ENCODE measurements at places on chromosomes 12 and 14.

- no peak overlapping the region for H3K27ac ChIP-seq
- no peaks in the 10 kb centered on the region for H3K27me3 ChIP-seq
- H3K36me3 ChIP-seq = no peaks in the 10 kb centered on the region
- H3K4me1 ChIP-seq = peaks cover 29% of the 10 kb centered on the region
Observed at GRCh38 chr14:68359837-68360552, 432.9 kb downstream of the ZFP36L1 start.

GRCh38 chr12:88753066-88753465 is 172.8 kb upstream of the KITLG start:
- H3K27ac ChIP-seq = no peak overlapping the region
- H3K27me3 ChIP-seq = no peaks in the 10 kb centered on the region
- no peaks in the 10 kb centered on the region for H3K4me1 ChIP-seq

DNA sequence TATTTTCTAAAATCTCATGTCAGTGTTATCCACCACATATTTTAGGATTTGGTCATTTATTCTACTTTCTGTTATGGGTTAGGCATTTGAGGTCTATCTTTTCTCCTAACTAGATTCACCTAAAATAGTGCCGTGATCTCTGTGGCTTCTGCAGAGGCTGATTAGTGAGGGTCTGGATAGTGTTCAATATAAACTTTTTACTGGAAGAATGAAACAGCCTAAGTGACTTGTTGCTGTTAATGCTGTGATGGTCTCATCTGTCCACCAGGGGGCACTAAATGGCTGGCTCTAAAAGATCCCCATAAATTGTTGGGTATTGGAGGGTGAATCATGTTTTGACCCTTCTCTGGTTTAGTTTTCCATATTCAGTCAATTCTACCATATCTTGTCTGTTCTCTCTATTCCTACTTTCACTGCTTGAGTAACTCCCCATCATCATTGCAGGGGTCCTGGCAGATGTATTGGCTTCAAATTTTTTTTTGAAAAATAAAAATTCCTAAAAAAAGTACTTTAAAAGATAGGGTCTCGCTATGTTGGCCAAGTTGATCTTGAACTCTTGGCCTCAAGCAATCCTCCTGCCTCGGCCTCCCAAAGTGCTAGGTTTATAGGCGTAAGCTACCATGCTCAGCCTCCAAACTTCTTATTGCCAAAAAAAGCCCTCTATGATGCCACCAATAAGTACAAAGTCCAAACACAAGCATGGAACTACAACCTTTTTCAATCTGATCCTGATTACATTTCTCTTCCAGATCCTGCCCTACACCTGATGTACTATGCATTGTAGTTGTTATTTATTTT is 6.9 kb downstream of the PABPN1 start:
- H3K36me3 ChIP-seq = peaks cover 19% of the 10 kb centered on the region
- no peak overlapping the region for H3K27ac ChIP-seq
- H3K27me3 ChIP-seq = no peaks in the 10 kb centered on the region
- peaks cover 4% of the 10 kb centered on the region for H3K4me1 ChIP-seq
- peak; percentile 79 for DNase-seq

DNA sequence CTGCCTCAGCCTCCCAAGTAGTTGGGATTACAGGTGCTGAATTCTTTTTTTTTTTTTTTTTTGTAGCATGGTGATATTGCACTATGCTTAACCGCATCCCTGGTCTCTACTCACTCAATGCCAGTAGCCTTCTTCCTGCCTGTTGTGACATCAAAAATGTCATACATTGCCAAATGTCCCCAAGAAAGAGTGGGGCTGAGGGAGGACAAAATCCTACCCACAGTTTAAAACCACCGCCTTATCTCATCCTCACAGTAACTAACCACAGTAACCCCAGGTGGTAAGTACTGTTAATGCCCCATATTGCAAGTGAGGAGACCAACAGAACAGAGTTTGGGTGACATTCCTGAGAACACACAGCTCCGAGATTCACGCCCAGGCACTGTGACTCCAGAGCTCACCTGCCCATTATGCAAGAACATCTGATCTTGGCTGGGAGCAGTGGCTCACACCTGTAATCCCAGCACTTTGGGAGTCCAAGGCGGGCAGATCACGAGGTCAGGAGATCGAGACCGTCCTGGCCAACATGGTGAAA is 19.6 kb downstream of the MORN3 start:
- no peaks in the 10 kb centered on the region for H3K27me3 ChIP-seq
- H3K36me3 ChIP-seq = no peaks in the 10 kb centered on the region

DNA sequence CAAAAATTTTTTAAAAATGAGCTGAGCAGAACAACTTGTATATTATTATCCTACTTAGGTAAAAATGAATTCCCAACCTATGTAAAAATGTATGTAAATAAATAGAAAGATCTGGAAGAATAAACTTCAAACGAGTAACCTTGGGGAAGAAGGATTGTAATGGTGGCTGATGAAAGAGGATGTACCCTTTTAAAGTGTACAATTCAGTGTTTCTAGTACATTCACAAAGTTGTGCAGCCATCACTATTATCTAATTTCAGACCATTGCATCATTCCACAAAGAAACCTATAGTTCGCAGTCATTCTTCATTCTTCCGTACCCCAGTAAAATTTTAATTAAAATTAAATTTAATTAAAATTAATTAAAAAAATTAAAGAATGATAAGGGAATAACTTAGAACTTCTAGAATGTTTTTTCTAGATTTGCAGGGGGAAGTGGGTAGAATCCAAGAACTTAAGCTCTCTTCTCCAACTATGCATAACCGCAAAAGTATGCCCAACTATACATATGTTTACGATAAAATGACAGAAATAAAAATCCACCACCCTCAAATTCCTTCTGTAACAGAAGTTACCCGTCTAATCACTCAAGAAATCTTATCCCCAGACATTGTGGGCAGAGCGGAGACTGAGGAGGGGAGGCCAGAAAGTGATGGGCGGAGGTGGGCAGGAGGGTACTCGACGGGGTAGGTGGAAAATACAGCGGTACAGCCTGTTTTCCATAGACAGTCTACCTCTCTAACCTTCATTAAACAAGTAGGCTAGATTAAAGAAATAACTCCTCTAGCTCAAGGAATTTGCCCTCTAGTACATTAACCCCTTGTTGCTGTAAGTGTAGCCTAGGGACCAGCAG is 921 bp downstream of the DEPDC4 start:
- no peaks in the 10 kb centered on the region for H3K27me3 ChIP-seq
- peak overlapping the region; percentile 92 for H3K4me3 ChIP-seq
- no peak overlapping the region for H3K27ac ChIP-seq
- no peaks in the 10 kb centered on the region for H3K36me3 ChIP-seq
- no peak for DNase-seq

- no peak overlapping the region for H3K4me3 ChIP-seq
- no peak overlapping the region for H3K27ac ChIP-seq
- DNase-seq = no peak
- no peaks in the 10 kb centered on the region for H3K36me3 ChIP-seq
- H3K4me1 ChIP-seq = peaks cover 18% of the 10 kb centered on the region
Observed at GRCh38 chr14:60254176-60254575, 5.2 kb downstream of the PPM1A start.

GRCh38 chr14:40269436-40269835 is 837.2 kb upstream of the FBXO33 start:
- no peak for DNase-seq
- H3K4me3 ChIP-seq = no peak overlapping the region
- H3K27me3 ChIP-seq = no peaks in the 10 kb centered on the region
- H3K4me1 ChIP-seq = peaks cover 8% of the 10 kb centered on the region

- H3K4me1 ChIP-seq = no peaks in the 10 kb centered on the region
- DNase-seq = no peak
- H3K4me3 ChIP-seq = no peak overlapping the region
- peaks cover 63% of the 10 kb centered on the region for H3K27me3 ChIP-seq
- no peak overlapping the region for H3K27ac ChIP-seq
Observed at GRCh38 chr12:112638420-112638819, 153.1 kb upstream of the RPH3A start.

DNA sequence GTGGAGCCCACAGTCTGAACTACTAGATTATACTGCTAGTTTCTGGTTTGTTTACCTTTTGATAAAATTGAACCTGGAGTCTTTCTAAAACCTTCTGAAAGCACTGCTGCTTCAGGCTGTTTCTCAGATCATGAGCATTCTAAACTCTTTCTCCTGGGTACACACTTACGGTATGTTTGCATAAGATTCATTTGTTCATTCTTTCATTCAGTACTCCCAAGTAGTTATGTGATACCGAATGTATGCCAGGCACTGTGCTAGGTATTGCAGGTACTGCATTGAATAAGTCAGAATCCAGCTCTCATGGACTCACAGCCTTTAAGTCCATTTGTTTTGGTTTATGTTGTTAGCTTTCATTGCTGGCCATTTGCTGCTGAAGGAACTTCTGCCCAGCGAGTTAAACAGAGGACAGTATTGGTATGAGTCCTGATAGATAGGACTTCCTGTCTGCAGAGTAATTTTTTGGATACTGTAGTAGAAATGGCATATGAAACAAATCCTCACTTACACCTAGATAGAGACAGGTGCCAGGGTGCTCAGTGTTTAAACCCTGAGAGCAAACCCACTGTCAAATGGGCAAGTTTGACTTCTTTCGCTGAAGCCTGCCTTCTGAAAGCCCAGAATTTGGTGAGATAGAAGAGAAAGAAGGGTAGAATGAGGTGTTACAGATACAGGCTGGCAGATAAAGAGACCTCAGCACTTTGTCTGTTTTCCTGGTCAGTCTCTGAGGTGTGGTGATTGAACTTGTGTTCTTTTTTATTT is 2.1 kb downstream of the SUSD6 start:
- no peaks in the 10 kb centered on the region for H3K36me3 ChIP-seq
- DNase-seq = no peak
- no peaks in the 10 kb centered on the region for H3K27me3 ChIP-seq
- peaks cover 27% of the 10 kb centered on the region for H3K4me1 ChIP-seq
- peak overlapping the region; percentile 71 for H3K4me3 ChIP-seq

GRCh38 chr14:49768301-49769121 is 558 bp downstream of the KLHDC2 start:
- H3K36me3 ChIP-seq = no peaks in the 10 kb centered on the region
- peak overlapping the region; percentile 94 for H3K4me3 ChIP-seq
- DNase-seq = peak; percentile 54
- H3K4me1 ChIP-seq = peaks cover 33% of the 10 kb centered on the region
- H3K27ac ChIP-seq = peak overlapping the region; percentile 84

GRCh38 chr12:119642986-119643385 is 24.9 kb upstream of the PRKAB1 start:
- H3K27ac ChIP-seq = no peak overlapping the region
- H3K4me3 ChIP-seq = no peak overlapping the region
- H3K4me1 ChIP-seq = no peaks in the 10 kb centered on the region
- H3K36me3 ChIP-seq = no peaks in the 10 kb centered on the region
- H3K27me3 ChIP-seq = peaks cover 59% of the 10 kb centered on the region

DNA sequence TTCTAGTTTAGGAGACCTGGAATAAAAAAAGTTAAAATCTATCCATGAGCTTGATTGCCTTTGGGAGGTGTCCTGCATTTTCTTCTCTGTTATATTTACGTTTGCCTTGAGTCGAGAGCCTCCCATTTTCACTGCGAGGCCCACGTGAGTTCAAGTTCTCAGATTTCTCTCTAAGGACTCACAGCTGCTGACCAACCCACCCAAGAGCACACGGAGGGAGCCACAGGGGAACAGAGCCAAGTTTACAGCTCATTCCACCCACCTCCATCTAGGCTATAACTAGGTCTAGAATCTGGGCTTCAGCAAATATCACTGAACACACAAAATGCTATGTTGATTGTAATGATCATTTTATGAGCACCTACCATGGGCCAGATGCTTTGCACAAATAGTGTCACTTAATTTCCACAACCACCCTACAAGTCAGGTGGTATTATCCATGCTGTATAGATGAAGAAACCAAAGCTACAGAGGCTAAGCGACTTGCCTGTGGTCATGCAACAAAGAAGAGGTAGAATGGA is 16.7 kb downstream of the ALDH1L2 start:
- no peaks in the 10 kb centered on the region for H3K27me3 ChIP-seq
- no peak overlapping the region for H3K27ac ChIP-seq
- no peaks in the 10 kb centered on the region for H3K4me1 ChIP-seq
- no peak for DNase-seq
- H3K36me3 ChIP-seq = no peaks in the 10 kb centered on the region

GRCh38 chr12:27614386-27614785 is 81.9 kb upstream of the REP15 start:
- H3K4me3 ChIP-seq = no peak overlapping the region
- DNase-seq = no peak
- H3K4me1 ChIP-seq = peaks cover 72% of the 10 kb centered on the region
- H3K27ac ChIP-seq = no peak overlapping the region

GRCh38 chr12:30630076-30630978 is 65.3 kb downstream of the IPO8 start:
- no peaks in the 10 kb centered on the region for H3K27me3 ChIP-seq
- H3K36me3 ChIP-seq = no peaks in the 10 kb centered on the region
- H3K27ac ChIP-seq = no peak overlapping the region
- H3K4me3 ChIP-seq = no peak overlapping the region
- DNase-seq = no peak

- peaks cover 56% of the 10 kb centered on the region for H3K27me3 ChIP-seq
- DNase-seq = no peak
- no peak overlapping the region for H3K27ac ChIP-seq
- H3K4me3 ChIP-seq = no peak overlapping the region
Observed at GRCh38 chr12:97456571-97457188, 5.9 kb upstream of the RMST start.

- peaks cover 64% of the 10 kb centered on the region for H3K27me3 ChIP-seq
- no peak for DNase-seq
- H3K27ac ChIP-seq = no peak overlapping the region
- no peaks in the 10 kb centered on the region for H3K4me1 ChIP-seq
- H3K36me3 ChIP-seq = no peaks in the 10 kb centered on the region
Observed at GRCh38 chr14:56352999-56353398, 226.6 kb upstream of the TMEM260 start.

- 0 out of 2 replicates have a peak, but pooled peaks cover 7% of the 10 kb centered on the region for H3K27me3 ChIP-seq
- DNase-seq = peak; percentile 36
- no peak overlapping the region for H3K27ac ChIP-seq
- no peaks in the 10 kb centered on the region for H3K4me1 ChIP-seq
Observed at GRCh38 chr12:19915392-19916195, 452.7 kb upstream of the PDE3A start.

DNA sequence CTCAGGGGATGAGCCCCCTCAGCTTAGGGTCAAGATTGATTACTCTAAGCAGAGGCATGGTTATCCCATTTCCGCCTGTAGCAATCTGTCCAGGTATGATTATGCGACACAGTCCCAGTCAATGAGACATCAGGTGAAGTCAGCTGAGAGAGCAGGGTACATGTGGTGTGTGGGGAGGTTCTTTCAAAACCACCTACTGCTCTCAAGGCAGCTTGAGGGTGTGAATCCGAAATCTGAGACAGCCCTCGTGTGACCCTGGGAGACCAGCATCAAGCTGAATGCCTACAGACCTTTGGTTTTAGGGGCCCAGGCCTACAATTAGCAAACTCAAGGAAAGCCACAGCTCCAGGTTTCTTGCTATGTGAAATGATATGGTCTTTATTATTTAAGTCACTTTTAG is 275.7 kb downstream of the ITPR2 start:
- no peaks in the 10 kb centered on the region for H3K4me1 ChIP-seq
- no peak overlapping the region for H3K4me3 ChIP-seq

Data from PC-3 (cell line).